ENCODE measurements at places on chromosomes 11 and 22.

GRCh38 chr22:50529897-50530579, at the start of gene TYMP:
Gene TYMP (minus strand): TSS chr22:50530012. CDS start chr22:50529709, 303 bp downstream.
- peak; percentile 54 for DNase-seq

DNA sequence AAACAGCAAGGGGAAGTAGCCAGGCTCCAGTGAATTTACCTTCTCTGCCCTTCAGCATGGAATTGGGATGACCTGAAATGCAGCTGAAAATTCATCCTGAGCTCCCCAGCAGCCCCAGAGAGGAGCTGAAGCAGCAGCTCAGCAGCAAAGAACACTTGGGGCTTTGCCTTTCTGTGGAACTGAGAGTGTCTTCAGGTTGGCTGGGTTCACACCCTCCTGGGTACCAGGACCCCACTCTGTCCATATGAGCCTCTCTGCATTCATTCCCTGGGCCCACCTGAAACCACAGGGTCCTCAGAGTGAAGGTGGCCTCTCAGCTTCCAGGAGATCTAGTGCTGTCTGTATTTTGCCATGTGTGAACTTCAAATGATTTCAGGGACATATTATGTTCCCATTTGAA, 429.2 kb downstream of the MN1 start:
- DNase-seq: no peak

GRCh38 chr11:19242179-19242932, 1.6 kb upstream of the E2F8 start:
- no peak for DNase-seq

DNA sequence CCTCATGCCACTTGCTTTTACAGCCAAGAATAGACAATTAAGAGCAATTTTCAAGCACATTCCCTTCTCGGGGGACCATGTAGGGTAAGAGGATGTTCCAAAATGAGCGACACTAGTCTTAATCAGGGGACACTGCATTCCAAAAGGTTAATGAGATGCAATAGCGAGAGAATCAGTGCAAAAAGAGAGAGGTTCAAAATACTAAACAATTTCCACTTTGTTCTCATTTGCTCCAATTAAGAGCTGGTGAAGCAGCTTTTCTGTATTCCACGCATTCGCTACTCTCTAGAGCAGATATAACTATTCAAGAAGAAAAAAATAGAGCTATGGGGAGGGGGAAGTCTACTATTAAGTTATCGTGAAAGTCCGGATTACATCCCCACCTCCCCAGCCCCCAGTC, 811 bp downstream of the LRRC4C start:
- DNase-seq: no peak

- no peak for DNase-seq
These were observed 82.9 kb downstream of the OSBP2 start for GRCh38 chr22:30777587-30777986.

DNA sequence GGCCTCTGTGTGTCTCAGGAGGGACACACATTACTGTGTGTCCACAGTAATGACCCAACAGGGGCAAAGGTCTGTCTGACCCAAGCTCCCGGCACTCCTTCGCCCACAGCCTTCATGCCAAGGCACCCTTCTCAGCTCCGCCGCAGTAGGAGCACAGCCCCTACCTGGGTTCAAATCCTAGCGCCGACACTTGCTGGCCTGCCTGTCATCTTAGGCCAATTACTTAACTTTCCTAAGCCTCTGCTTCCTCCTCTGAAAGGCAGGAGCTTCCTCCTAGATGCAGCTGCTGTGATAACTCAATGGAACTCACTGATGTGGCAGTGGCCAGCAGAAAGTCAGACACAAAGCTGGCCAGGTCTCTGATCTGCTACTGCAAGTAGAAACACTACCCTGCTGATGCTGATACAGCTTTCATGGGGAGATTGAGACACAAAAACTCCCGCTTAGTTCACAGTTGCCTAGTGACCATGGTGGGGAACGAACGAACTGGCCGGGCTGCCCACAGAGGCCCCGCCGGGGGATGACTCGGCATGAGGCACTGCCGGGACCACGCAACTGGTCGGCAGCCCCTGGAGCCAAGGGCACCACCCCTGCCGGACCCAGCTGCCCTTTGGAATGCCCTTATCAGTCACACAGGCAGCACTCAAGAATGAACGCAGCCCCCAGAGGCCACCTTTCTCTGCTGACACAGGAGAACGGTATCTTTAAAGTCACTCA, 8.1 kb downstream of the EHD1 start:
- DNase-seq: no peak

GRCh38 chr22:35995348-35995747, 33.3 kb downstream of the RBFOX2 start:
- DNase-seq: no peak

DNA sequence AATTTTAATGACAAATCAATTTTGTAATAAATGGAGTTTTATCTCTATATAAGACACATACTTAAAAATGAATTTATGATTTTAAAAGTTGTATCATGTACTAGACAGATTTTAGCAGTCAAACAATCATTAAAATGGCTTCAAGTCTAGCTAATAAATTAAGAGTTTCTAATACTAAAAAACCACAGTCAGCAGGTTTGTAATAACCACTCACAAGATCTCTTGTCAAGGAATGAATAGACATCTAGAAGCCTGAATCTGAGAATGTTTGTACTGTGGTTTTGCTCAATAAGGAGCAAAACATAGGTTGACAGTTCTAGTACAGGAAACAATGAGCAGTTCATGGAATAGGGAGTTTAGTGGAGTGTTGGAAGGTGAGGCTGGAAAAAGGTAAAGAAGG, 81.2 kb downstream of the DEUP1 start:
- no peak for DNase-seq

- no peak for DNase-seq
These were observed 33.1 kb upstream of the TSPAN18 start for GRCh38 chr11:44693654-44694119.

- no peak for DNase-seq
These were observed 60.2 kb downstream of the ENDOD1 start for GRCh38 chr11:95149651-95150364.

GRCh38 chr11:27055065-27055682, 14.6 kb downstream of the BBOX1 start:
- DNase-seq: no peak

DNA sequence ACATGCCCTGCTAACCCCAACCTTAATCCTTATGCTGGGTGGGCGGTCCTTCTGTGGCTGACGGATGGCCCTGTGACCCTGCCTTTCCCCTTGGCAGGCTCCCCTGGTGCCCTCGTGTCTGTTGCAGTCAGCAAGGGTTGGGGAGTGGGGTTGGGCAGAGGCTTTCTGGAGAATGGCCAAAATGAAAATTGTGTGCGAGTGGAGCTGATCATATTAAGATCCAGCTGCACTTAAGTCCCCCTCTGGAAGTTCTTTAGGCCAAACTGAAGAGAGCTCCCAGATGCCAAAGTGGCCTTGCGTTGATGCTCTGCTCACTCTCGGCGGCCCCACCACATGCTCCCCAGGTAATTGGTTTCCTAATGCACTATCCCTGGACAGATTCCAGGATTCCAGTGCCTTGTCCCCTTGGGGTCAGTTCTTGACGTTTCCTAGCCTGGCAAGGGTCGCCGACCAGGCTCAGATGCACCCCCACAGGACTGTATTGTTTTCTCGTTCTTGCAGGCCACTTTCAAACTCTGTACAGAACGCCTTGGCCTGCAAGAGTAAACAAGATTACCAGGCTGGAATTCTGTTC, 16.4 kb upstream of the C11orf96 start:
- DNase-seq: no peak

DNA sequence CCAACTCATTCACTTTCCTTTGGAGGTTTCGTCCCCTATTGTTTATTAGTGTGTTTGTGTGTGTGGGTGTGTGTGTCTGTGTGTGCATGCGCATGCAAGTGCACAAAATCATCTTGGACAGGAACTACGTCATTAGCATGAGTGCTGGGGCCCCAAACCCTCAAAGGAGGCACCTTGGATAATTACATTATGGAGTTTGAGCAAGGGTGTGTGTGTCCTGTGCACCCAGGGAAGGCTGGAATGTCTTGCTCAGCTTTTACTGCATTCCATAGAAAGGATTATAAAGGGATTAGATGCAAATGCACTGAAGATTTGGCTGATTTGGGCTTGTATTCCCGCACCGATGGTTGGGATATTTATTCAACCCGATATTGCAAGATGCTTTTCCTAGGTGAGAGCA, 203.4 kb upstream of the NAV2 start:
- no peak for DNase-seq

DNA sequence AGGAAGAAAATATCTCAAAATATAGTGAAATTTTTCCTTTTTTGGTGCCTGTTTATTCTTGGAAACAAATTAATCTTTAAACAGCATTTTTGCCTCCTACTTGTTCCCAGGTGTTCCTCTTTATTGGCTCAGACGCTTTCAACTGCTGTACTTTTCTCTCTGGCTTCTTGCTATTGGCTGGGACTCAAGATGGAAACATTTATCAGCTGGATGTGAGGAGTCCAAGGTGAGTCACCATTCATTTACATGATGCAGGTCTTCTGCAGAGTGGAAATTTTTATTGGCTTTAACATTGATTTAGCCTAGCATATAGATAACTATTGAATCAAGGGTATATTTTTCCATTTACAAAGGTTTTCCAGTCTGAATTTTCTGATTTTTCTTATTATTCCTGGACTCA, 34.4 kb upstream of the DNAJB13 start:
- no peak for DNase-seq

DNA sequence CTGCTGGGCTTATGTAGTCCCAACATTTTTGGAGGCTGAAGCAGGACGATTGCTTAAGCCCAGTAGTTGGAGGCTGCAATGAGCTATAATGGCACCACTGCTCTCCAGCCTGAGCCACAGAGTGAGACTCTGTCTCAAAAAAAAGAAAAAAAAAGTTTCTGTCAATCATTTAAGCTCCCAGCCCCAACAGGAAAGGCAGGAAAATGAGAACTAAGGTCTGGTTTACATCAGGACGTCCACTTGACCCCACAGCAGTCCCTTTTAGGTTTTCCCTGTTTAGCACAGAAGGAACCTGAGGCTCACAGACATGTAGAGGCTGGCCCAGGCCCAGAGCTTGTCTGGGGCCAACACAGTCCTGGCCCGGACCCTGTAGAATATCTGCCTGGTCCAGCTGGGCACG, 9.2 kb upstream of the TTLL1 start:
- no peak for DNase-seq

DNA sequence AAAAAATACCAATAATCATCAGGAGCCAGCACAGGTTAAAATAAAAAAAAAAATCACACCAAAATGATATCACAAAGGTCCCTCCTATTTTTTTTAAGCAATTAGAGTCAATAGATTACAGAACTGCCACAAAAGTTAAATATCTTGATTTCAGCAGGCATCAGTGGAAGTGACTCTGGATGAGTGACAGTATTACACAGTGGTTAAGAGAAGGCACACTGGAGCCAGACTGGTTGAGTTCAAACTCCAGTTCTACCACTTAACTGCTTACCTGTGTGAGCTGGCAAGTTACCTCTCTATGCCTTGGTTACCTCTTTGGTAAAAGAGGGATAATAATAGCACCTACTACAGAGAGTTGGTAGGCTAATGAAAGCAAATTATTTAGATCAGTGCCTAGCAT, 148.5 kb downstream of the ATG16L2 start:
- DNase-seq: no peak

DNA sequence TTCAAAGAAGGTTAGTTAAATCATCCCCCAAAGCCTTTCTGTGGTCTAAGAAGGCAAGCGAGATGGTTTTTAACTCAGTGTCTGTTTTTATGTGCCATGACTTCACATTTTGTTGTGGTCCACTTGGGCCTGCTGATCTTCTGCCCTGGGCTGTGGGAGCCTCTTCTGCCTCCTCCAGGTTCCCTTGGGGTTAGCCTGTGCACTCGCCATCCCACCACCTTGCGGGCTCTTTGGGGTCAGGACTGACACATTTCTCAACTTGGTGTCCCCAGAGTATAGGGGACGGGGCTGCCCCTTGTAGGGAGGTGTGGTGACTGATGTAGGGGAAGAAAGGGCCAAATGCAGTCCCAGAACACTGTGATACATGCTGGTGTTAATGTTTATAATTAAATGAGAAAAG, 207.0 kb downstream of the TBC1D22A start:
- no peak for DNase-seq

DNA sequence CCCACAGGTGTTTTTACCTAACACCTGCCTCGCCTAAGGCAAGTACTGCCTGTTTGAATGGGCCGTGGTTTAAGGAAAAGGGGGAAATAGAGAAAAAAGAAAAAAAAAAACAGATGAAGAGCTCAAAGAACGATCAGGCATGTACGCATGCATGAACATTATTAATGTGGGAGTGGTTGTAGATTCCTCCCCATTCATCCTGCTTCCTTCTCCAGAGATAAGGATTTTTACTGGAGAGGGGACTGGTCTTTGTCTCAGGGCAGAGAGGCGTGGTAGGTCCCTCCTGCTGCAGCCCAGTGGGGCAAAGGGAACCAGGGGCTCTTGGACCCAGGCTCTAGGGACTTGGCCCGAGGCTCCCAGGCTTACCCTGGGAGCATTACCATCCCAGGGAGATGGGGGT, 23.1 kb downstream of the RPS6KA4 start:
- no peak for DNase-seq

DNA sequence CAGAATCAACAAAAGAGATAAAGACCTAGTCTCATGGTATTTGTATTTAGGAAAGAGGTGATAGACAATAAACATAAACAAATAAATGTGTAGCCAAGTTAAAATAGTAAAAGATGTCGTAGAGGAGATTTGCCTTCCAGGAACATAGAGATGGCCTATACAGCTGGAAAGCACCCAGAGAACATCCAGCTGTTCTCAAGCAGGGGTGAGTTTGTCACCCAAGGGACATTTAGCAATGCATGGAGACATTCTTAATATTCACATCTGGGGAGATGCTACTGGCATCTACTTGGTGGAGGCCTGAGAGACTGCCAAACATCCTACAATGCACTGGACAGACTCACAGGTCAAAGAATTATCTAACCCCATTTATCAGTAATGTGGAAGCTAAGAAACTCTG, 88.3 kb downstream of the C11orf87 start:
- no peak for DNase-seq

- DNase-seq: no peak
These were observed 29.7 kb upstream of the VWA5A start for GRCh38 chr11:124085583-124085982.

- no peak for DNase-seq
These were observed 56.8 kb upstream of the ALX4 start for GRCh38 chr11:44366741-44367140.

DNA sequence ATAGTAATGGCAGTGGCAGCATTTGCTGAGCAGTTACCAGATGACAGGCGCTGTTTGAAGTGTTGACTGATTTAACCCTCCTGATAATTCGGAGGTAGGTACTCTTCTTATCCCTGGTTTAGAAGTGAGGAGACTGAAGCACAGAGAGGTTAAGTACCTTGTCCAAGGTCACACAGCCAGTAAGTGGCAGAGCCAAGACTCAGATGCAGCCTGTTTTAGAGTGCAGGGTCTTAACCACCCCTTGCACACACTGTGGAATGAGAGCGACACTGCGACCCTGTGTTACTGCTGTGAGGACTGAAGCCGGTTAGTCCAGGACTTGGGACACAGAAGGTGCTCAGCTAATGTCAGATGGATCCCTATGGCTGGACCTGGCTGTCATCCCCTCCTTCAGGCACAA, 34.7 kb downstream of the DAGLA start:
- no peak for DNase-seq

- peak; percentile 45 for DNase-seq
These were observed 15.6 kb downstream of the PISD start for GRCh38 chr22:31646186-31647019.
